ENCODE measurements at places on chromosomes 3 and 15.

DNA sequence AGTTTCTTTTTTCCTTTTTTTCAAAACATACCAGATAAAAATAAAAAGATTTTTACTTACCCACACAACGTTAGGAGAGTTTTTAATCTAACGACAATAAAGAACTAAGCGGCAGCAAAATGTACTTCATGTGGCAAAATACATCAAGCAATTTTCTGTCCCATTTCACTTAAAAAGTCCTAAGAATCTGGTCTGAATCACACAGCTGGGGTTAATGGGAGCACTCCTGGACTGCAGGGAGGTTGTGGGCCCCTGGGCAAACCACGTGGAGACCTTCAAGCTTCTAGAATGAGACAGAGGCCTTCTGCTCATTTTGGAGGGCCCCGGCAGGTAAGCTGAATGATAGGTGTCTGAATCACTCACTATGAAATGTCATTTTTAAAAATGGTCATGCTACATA is 193.8 kb downstream of the RORA start:
- no peak for DNase-seq

DNA sequence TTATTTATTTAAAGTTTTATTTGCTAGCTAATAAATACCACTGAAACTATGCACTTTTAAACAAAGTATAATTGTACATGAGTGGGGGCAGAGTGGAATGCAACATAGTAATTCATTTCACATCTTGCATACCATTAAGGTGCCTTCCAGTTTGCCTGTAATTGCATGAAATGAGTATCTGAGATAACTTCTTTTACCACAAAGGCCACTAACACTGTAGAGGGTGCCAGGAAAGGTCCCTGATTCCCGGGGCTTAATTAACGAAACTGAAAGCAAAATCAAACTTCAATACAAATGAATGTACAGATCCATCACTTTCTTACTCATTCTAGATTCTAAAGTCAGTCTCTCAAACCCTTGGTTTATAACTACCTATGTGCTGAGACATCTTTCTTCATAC is 2.1 kb downstream of the CD47 start:
- no peak for DNase-seq

- DNase-seq = no peak
These were observed 236.9 kb downstream of the TP63 start for GRCh38 chr3:189868061-189868460.

- DNase-seq = no peak
These were observed 15.1 kb downstream of the U2SURP start for GRCh38 chr3:143016321-143016972.

All from activated gamma-delta T cell treated with Interleukin-2 at 50 U/mL for 16 hours (primary cell).